Epithelial cell of esophagus (primary cell): ENCODE measurements at places on chromosomes 7 and 10.
A peak's percentile ranks its signal among the peaks of the same experiment; 100 is the strongest.

- DNase-seq = no peak
Measured at GRCh38 chr7:78265071-78265470, 466.5 kb downstream of the PHTF2 start.

- DNase-seq = no peak
Measured at GRCh38 chr10:79079054-79079397, 10.3 kb downstream of the ZMIZ1 start.

- no peak for DNase-seq
Measured at GRCh38 chr7:139340808-139341057, 404 bp upstream of the FMC1 start.

DNA sequence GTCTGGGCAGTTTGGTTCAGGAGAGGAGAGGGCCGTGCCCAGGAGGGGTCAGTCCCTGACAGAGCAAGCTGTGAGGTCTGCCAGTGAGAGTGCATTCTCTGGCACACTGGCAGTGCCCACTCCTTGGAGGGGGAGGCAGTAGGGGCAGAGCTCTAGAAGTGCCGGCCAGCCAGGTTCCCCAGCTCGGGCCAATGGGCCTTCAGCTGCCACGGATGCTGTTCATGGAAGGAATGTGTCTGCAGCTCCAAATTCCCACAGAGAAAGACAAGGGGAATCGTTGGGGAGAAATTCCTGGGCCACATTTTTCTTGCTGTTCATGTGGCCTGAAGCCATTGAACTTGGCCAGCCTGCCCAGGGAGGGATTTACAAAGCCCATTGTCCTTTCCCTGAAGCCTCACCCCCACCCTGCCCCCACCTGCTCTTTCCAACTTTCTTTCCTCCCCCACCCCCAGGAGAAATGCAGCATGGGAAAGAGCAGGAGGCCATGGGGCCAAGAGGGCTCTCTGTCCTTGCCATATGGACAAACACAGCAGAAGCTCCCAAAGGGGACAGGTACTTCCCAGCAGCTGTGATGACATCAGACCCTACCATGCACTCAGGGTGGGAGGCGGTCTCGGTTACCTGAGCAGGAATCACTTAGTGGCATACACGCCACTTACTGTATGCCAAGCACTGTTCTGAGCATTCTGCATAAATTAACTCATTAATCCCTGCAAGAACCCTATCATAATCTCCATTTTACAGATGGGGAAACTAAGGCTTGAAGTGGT lies 70.7 kb downstream of the ARHGAP22 start:
- no peak for DNase-seq

DNA sequence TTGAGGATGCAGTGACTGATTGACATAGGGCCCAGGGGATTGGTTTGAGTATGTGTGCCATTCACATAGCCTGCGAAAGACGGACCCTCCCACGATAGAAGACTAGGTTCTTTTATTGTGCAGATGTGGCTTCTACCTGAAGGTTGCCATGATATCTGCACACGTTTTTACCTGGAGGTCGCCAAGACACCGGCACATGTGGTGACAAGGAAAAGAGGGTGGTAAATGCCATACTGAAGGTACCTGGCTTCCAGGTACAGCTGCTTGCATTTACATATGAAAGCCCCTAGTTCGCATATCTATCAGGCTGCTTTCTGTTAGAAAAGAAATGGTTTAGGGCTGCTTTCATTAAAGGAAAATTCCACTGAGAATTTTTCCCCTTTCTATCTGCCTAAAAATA lies 43.6 kb downstream of the ZNF22 start:
- DNase-seq = no peak

DNA sequence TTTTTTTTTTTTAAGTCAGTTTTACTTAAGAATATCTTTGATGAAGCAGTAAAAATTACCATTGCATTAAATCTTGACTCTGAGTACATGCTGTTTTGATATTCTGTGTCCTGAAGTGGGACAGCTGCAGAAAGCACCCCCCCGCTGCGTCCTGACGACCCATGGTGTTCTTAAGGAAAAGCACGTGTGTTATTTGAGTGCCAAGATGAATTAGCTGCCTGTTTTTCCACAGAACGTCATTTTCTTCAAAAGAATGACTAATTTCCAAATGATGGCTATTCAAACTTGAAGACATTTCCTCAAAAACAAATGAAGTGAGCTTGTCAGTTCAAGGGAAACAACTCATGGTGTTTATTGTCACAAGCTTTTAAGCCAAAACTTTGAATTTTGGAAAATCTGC lies 45.9 kb downstream of the CREM start:
- no peak for DNase-seq

GRCh38 chr7:40507166-40507565 lies 372.4 kb downstream of the SUGCT start:
- DNase-seq = peak; percentile 16

GRCh38 chr10:122336332-122336731 lies 38.2 kb upstream of the PLEKHA1 start:
- DNase-seq = peak; percentile 50

GRCh38 chr7:103702982-103703381 lies 257.0 kb upstream of the SLC26A5 start:
- no peak for DNase-seq
